ENCODE measurements at places on chromosomes 5 and 9.
A peak's percentile ranks its signal among the peaks of the same experiment; 100 is the strongest.

DNA sequence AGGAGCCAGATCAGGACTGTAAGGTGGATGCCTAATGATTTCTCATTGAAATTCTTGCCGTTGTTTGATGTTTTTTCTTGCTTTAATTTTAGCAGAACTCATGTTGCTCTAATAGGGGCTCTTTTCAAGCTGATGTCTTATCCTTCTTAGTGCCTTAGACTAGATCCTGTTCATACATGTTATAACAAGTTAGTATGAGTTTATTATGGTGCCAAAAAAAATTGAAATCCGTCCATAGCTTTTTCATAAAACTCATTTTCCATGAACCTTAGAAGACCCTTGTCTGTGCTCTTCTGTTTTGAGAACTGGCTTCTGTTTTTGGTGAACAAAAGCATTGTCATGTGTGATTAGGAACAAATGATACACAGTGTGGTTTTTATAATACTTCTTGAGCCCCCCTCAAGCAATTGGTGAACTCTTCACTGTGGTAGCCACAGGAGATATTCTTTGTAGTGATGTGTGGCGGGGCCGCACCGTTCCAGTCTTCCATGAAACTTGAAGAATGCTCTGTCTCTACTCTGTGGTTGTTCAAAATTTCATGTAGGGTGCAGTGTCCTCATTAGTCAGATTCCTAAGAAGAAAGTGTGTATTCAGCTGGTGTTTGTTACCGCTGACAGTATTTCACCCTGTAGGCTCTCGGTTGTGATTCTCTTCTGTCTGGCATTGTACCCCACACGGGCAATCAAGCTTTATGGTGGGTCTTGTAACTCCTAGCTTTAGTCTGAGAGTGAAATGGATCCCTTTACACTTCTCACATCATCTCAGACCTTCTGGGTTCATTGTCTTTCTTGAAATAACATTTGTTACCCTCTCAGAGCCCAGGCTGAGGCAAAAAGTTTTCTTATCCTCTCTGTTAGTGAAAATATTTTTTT lies 10.7 kb downstream of the OTULIN start:
- DNase-seq: no peak

DNA sequence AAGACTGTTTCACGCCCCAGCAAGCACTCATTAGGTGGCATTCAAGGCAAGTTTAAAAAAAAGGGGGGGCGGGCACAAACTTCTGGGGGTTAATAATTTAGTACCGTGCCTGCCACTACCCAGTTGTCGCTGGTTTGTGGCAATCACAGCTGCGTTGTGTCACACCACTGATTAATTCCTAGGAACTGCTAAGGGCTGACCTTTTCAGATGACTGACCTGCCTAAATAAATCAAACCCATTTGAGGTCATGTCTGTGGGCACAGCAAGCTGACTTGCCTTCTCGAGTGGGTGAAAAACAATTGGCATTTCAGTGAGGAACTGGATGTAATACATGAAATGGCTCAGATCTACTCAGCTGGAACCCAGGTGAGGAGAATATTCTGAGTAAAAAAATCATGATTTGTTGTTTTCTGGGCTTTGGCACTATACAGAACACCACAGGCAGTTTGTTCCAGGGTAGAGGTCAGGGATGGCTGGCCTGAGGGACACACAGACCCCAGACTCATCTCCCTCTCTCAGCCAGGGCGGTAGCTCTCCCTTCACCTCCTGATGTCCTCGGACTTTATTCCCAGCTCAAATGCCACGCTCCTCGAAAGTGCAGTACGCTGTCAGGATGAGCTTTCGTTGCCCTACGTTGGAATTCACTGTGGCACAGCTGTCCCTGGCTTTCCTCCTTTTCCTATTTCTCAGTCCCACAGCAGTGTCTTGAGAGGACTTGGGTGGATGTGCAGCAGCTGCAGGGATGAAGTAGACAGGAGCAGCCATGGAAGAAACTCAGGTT lies 15.5 kb upstream of the MGAT1 start:
- no peak for DNase-seq

- peak; percentile 79 for DNase-seq
Measured at GRCh38 chr5:127072861-127073846, at the start of gene C5orf63. Gene C5orf63 (minus strand): TSS chr5:127073502. CDS start chr5:127058995, 14,507 bp downstream.

DNA sequence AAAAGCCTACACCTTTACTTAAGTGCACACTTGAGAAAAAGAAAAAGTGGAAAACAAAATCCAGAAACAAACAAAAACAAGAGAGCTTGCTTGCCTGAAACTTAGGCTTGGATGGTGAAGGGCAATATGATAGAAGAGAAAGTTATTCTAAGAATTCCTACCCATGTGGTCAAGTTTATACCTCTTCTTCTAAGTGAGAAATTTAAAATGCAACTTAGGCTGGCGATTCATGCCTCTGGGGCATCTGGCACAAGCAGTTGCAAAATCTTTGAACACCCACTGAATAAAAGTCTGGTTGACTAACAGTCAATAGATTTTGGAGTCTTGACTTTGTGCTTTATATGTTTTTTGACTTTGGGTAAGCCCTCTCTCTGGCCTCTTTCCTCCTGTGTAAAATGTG lies 239.6 kb downstream of the KDM4C start:
- no peak for DNase-seq

- no peak for DNase-seq
Measured at GRCh38 chr5:463952-464351, 21.0 kb downstream of the EXOC3 start.

DNA sequence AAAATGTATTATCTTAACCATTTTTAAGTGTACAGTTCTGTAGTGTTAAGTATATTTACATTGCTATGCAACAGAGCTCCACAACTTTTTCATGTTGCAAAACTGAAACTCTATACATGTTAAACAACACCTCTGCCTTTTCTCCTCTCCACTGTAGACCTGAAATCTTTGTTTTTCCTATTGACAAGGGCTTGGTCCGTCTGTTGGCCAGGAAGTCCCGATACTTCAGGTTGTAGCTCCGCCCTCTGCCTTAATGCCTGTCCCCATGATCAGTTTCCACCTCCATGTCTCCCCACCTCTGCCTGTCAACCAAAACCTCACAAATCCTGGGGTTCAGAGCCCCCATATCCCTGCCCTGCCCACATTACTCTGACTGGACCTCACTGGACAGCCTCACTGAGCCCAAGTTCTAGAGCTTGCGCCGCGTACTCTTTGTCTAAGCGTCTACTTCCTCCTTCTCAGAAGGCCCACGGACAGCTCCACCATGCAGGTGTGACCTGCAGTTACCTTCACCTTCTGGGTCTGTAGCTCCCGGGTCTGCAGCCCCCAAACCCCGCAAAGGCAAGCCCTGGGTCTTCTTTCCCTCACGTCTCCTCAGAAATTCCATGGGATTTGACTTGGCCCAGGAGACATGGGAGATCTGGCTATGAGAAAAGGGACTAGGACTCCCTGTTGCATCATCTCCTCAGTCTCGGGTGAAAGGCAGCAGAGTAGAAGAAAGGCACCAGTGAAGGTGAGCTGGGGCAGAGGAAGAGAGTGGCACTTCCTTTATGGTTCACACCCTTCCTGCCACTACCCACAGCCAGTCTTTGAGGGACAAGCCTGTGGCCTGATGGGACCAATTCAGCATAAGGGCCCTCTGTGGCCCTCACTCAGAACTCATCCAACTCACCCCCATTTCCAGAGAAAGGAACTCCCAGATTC lies 8.0 kb downstream of the GLIPR2 start:
- DNase-seq: no peak

GRCh38 chr5:149837680-149838269 lies 106.8 kb downstream of the PDE6A start:
- peak; percentile 88 for DNase-seq

GRCh38 chr5:137336161-137336560 lies 163.0 kb downstream of the SPOCK1 start:
- no peak for DNase-seq

DNA sequence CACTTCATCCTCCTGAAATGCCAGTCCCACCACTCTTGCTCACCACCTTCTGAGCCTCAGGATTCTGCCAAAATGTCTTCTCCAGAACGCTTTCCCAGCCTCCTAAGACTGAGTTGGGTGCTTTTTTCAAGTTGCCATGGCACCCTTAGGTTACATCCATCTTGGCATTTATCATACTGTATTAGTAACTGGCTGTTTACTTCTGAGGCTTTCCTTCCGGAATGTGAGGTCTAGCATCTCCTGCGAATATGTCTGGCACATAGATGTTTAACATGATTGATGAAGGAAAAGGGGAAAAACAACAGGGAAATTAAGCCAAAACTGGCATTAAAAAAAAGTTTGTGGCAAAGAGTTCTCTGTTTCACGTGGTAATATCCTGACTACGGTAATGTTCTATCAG lies 24.9 kb downstream of the RNF130 start:
- no peak for DNase-seq

GRCh38 chr9:22112870-22113821 lies 104.0 kb upstream of the CDKN2B start:
- DNase-seq: no peak

DNA sequence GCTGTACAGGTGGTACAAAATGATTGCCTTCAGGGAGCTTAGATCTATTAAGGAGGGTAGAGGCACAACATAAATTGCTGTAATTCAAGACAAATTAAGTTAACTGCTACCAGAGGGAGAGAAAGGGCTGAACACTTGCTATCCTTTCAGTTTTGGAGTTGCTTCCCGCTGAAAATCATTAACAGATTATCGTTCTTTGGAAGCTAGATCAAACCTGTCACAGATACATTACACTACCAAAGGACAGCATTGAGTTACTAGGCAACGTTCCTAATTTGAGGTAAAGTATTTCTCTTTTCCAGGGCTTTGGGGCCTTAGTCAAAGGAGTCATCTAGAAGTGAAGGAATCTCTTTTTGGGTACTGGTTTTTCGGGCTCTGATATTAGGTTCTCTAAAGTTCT lies 84.7 kb upstream of the DHFR start:
- DNase-seq: no peak

- no peak for DNase-seq
Measured at GRCh38 chr9:134396825-134397224, 70.6 kb downstream of the RXRA start.

DNA sequence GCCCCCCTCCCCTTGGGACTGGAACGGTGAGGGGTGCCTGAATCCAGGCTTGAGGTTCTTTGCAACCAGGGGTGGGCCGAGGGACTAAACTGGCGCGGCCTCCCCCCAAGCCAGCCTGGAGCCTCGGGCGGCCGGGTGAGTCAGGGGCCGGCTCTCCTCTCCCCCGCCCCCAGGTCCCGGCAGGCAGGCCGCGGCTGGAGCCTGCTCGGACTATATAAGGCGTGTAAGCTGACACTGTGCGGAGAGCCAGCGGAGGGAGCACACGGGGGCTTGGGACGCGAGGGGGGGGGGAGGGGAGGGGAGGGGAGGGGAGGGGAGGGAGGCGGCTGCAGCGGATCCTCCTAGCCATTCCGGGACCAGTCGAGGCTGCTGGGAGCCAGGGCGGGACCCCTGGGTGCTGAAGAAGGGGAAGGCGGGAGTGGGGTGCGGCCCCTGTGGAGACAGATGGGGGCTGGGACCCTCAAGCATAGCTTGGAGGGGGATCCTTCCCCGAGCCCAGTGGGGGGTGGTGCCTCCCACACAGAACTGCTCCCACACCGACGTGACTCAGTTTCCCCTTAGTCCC lies 595 bp downstream of the PDLIM7 start:
- DNase-seq: peak; percentile 93

- DNase-seq: peak; percentile 74
Measured at GRCh38 chr5:138068742-138069600, 14.9 kb upstream of the WNT8A start.

Data from HuH-7 (cell line).